Activated CD8-positive, alpha-beta T cell treated with anti-CD3 and anti-CD28 coated beads for 36 hours (primary cell): ENCODE measurements at places on chromosomes 3 and 15.

DNA sequence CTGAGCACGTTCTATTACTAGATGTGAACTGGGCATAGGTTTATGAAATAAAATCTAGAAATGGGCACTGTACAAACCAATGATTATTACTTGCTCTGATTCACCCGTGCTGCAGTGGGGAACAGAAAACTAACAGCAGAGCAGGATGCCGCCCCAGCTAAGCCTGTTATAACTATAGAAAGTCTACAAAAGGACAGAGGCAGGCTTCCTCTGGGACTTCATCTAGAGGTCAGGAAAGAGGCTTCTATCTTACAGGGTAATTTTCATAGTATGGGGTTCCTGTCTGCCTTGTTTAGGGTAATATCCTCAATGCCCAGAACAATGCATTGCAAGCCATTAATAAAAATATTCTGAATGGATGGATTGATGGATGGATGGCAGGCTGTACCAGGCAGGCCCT lies 177.0 kb upstream of the TBL1XR1 start:
- no peak for DNase-seq

DNA sequence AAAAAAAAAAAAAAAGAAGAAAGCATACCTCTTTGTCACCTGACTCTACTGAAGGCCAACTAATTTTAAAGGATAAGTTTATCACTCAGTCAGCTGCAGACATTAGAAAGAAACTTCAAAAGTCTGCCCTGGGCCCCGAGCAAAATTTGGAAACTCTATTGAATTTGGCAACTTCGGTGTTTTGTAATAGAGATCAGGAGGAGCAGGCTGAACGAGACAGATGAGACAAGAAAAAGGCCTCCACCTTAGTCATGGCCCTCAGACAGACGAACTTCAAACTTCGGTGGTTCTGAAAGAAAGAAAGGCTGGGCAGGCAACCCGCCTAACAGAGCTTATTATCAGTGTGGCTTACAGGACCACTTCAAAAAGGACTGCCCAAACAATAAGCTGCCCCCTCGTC lies 18.5 kb downstream of the GLDN start:
- DNase-seq = no peak

GRCh38 chr3:151838574-151839312 lies 24.8 kb downstream of the AADAC start:
- peak; percentile 51 for DNase-seq

- no peak for DNase-seq
These were observed 46.0 kb downstream of the PRICKLE2 start for GRCh38 chr3:64179249-64179648.

- DNase-seq = no peak
These were observed 21.9 kb downstream of the TNK2 start for GRCh38 chr3:195886181-195887141.

GRCh38 chr15:64096668-64097384 lies 1.0 kb downstream of the SNX1 start:
- DNase-seq = no peak

GRCh38 chr3:169457807-169458697 lies 205.5 kb downstream of the MECOM start:
- DNase-seq = no peak

DNA sequence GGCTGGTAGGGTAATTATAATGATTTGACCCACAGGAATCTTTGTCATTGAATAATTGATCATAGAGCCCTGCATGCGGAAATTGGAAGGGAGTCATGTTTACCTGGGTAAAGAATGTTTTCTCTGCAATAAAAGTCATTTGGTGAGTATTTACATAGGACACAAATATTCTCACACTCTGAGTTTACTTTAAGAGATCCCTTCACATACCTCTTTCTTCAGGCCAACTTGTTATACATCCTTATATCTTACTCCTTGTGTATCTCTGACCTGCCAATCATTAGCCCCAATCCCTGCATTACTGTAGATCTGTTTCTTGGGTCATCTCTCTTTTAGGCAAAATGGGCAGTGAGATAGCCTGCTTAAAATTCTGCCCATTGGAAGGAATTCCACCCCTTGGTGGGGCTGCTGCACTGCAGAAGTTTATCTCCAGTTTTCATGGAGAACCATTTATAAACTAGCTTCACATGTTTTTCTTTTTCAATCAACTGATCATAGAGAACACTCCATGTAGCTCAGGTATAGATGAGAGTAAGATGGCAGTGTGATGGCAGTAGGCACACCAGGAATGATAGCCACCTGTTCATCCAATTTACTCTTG lies 46.2 kb downstream of the ILDR1 start:
- peak; percentile 7 for DNase-seq

GRCh38 chr15:56984681-56985481 lies 66.4 kb downstream of the TCF12 start:
- no peak for DNase-seq

GRCh38 chr3:44992555-44993470 lies 16.8 kb downstream of the EXOSC7 start:
- DNase-seq = peak; percentile 34

DNA sequence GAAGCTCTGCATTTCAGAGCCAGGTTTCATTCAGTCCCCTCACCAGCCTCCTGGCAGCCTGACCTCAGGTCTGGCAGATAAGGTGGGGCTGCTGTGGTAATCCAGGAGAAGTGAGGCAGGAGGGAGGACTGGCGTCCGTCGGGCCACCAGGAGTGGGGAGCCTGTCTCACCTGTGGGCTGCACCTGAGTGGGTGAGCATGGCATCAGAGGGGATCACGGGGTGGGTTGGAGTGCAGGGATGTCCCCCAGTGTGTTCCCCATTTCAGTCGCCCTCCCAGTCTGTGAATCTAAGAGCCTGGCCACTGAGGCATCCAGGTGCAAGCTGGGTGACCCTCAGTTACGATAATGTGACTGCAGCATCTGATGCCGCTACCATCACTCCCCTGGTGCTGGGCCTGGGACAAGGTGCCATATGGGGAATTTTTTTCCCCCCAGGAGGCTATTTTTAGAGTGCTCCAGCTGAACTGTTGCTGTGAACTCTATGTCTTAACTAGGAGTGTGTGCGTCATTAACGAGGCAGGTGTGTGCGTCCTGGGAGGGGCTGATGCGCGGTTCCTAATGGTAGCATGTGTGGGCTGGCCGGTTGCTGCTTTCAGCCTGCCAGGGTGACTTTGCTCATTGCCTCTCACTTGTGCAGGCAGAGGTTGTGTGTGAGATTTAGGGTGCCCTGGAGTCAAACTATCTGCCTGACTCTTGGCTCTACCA lies 165.2 kb downstream of the SLCO3A1 start:
- no peak for DNase-seq

DNA sequence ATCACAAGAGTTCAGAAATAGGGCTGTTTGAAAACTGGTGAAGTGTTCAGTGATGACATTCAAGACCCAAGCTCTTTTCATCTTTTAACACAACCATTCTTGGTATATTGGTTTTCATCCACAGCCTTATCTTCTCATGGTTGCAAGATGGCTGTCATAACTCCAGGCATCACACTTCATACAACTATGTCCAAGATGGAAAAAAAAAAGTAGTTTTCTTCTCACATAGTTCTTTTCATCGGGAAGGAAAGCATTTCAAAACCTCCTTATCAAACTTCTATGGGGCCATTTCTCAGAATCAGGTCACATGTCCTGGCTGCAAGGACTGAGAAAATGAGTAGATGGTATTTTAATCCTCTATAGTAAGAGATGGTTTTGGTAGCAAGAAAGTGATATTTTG lies 21.1 kb upstream of the MFSD1 start:
- no peak for DNase-seq

DNA sequence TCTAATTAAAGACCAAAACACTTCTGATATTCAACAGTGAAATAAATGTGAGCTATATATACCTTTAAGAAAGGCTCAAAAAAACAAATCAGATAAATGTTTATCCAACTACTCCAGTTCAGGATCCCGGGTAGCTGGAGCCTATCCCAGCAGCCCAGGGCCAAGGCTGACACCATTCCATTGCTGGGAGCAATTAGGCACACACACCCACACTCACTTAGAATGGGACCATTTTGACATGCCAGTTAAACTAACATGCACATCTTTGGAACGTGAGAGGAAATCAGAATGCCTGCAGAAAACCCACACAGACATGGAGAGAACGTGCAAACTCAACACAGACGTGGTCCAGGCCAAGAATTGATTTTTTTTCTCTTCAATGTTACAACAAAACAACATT lies 30.0 kb upstream of the PLSCR4 start:
- DNase-seq = no peak

GRCh38 chr3:16759227-16759903 lies 125.4 kb upstream of the PLCL2 start:
- no peak for DNase-seq

GRCh38 chr3:69385723-69386555 lies at the start of gene FRMD4B:
Gene FRMD4B, minus strand, starts transcription at chr3:69386088. Its CDS starts 99 bp downstream, at chr3:69385989.
- DNase-seq = peak; percentile 48

DNA sequence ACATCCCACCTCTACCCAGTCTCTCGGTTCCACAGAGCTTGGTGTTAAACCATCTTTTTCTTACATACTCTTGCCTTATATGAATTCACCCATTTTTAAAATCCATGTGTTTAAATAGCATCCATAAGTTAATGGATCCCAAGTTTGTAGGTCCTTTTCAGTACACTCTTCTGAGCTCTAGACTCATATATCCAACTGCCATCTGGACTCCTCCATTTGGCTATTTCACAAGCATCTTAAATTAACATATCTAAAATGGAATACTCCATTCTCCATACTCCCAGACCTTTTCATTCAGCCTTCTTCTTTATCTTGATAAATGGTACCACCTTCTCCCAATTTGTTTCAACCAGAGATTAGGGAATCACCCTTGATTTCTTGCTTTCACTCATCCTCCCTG lies 113.4 kb downstream of the CHST2 start:
- no peak for DNase-seq

DNA sequence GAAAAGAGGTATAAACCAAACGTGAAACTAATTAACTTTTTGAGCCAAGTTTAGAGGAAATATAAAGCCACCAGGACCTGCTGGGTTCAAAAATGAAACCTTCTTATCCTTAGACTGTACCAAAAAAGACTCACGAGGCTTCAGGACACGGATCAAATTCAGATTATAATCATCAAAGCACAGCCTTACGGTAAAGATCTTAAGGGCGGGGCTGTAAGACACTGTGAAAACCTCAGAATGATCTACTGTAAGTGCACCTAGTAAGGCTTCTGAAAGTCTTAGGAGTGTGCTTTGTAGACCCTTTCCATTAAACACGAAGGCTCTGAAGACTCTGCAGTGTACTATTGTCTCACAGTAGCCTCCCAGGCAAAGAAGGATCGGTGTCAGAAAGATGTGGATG lies 26.8 kb downstream of the TARS3 start:
- no peak for DNase-seq

- no peak for DNase-seq
These were observed 748.7 kb upstream of the CFAP20DC start for GRCh38 chr3:59798372-59799086.
